ENCODE measurements at places on chromosomes 4 and X.

DNA sequence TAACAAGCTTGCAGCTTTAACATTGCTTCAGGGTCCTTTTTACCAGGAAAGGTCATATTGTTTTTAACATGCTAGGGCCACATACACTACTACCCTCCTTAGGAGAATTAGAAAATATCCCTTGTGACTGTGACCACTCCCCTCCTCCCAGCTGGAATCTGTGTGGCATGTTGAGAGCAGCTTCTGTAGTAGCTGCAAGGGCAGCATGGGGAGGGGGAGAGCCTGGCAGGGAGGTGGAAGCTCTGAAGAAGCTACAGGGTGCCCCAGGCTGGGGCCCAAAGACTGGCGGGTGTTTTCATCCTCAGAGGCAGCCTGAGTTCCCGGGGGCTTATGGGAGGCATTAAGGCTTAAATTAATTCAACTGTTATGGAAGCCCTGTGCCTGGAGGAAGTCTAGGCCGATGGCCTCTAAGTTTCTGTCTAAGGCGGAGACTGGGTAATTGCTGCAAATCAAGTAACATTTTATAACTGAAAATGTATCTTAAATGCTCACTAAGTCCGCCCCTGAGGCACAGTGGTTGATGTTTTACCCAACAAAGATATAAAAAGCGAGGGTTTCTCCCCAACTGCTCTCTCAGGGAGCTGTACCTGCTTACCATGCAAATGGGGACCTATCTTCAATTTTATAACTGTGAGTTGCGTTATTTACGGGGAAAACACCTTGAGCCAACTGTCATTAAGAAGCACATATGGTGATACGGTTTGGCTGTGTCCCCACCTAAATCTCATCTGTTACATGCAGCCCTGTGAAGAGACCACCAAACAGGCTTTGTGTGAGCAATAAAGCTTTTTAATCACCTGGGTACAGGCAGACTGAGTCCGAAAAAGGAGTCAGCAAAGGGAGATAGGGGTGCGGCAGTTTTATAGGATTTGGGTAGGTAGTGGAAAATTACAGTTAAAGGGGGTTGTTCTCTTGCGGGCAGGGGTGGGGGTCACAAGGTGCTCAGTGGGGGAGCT, 37.4 kb upstream of the STS start:
- no peak for DNase-seq

GRCh38 chr4:61299316-61299715, 99.2 kb downstream of the ADGRL3 start:
- no peak for DNase-seq

DNA sequence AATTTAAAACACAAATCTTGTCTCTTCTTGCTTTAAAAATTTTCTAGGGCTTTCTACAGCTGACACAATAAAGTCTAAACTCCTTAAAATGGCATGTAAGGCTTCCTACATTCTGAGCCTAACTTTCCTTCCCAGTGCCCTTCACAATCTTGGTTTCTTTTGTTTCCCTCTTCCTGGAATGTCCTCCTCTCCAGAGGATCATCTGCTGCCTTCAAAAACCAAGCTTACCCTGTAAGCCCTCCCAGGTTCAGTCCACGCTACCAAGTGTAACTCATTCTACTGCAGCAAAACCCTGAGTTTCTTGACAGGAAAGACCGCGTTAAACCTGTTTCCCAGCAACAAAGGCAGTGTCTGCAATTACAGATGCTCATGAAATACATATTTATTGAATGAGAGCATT, 91.3 kb downstream of the SHISA3 start:
- DNase-seq: no peak

GRCh38 chr4:178632415-178632814, 1190.2 kb upstream of the AGA start:
- no peak for DNase-seq

DNA sequence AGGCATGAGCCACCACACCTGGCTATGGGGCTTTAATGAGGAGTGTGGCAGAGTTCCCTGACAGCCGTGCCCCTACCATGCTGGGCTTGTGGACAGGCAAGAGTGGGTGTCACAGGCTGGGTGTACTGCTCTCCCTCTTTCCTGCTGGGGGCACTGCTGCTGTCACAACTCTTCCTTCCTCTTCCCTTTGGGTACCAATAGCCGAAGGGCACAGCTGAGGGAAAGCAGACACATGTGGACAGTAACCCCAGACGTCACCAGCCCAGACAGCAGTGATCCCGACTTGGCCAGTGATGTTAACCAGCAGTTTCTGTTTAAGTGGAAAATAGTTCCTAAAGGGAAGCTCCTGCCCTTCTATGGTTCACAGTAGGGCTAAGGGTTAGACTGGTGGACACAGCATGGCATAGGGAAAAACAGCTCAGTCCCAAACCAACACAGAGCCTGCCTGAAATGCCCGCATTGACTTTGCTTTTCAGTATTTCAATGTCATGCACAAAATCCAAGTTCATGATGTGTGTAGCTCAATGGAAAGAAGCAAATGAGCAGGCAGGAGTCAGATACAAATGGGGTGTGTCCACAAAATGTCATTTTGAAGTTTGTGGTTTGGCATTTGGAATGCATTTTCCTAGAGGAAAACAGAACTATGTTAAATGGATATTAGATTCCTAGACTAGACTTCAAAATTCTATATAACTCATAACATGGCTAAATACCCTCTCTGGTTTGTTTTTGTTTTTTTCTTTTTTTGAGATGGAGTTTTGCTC, 24.9 kb upstream of the DDX3X start:
- DNase-seq: no peak

- no peak for DNase-seq
These were observed 10.0 kb upstream of the HS3ST1 start for GRCh38 chr4:11438647-11439046.

DNA sequence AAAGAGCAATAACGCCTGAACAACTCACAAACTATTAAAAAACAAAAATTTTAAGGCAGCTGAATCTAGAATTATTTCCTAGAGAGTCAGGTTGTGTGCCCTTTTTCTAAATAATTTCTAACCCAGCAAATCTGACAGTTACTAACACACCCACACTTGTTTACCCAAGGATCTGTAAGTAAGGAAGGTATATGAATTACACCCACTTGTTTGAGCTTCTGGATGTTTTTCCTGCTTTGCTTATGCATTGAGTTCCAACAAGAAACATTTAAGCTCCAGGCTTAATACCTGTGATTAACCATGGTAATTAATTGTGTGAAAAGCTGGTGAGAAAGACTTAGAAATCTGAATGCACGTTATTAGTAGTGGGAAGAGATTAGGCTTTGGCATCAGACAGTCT, 1.5 kb downstream of the NIPAL1 start:
- no peak for DNase-seq

DNA sequence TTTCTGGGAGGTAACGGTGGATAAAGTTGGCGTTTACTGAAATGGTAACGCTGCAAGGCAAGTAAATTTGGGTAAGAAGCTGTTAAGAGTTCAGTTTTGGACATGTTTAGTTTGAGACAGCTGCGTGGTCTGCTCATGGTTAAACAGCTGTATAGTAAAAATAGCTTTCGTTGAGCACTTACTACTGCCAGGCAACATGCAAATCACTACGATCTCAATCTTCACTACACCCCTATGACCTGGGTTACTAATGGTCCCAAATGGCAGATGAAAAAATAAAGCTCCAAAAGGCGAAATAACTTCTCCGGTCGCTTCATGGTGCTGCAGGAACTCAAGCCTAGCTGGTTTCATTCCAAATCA, 22.2 kb downstream of the FABP2 start:
- peak; percentile 56 for DNase-seq

- DNase-seq: peak; percentile 84
These were observed 3.1 kb upstream of the TSPAN5 start for GRCh38 chr4:98661371-98662054.

DNA sequence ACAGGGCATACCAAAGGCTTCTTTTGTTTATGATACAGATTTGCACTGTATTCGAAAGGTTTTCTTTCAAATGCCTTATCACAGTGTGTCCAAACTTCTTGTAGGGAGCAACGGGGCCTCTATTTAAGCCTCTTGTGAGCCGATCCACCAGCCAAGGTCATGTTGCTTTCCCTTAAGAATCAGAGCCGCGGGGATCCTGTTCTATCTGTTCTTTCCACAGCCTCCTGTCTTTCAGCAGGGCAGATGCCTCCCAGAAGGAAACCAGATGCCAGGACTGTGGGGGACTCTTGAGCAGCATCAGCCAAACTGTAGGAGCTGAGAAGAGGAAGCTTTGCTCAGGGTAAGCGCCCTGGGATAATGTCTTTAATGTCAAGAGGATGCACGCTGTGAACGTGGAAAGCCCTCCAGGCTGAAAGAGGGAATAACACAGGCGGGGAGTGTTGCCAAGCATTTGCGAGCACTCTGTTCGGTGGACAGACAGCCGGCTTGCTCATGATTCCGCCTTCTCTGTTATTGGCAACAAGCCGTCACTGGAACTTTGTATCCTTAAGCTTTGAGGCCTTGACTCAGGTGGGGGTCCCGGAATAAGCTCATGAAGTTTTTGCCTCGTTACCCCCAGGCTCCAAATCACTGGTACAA, 279.8 kb upstream of the FRG1 start:
- no peak for DNase-seq

GRCh38 chrX:38891641-38892413, 90.6 kb downstream of the MID1IP1 start:
- no peak for DNase-seq

DNA sequence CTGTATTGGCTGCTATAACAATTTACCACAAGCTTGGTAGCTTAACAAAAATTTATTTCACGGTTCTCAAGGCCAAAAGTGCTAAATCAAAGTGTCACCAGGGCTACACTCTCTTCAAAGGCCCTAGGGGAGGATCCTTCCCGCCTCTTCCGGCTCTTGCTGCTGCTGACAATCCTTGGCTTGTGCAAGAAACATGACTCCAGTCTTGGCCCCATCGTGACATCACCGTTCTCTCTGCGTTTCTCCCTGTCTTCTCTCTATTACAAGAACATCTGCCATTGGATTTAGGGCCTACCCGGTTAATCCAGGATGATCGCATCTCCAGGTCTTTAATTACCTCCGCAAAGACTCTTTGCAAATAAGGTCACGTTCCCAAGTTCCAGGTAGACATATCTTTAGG, 10.4 kb upstream of the CLCN4 start:
- no peak for DNase-seq

DNA sequence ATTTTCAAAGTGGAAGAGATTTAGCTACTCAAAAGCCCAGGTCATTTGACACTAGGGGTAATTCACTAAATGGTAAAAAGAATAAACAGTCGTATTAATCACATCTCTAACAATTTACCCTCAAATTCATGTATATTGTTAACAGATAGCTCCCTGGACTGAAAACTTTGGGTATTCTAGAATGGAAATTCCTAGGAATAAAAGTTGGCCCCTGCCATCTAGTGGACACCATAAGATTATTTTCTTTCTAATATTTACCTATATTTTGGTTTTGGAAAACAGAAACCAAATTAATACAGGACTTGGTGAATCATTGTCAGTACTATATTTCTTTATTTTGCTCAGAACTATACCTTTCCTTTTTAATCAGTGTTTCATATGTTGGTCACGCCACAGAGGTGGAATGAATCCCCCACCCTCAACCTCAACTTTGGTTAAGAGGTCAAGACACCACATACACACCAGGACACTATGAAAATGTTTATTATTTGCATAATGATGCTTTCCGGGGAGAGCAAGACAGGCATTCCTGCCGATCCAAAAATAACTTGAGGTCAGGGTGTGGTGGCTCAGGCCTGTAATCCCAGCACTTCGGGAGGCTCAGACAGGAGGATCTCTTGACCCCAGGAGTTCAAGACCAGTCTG, 96.2 kb upstream of the APOOL start:
- DNase-seq: no peak

DNA sequence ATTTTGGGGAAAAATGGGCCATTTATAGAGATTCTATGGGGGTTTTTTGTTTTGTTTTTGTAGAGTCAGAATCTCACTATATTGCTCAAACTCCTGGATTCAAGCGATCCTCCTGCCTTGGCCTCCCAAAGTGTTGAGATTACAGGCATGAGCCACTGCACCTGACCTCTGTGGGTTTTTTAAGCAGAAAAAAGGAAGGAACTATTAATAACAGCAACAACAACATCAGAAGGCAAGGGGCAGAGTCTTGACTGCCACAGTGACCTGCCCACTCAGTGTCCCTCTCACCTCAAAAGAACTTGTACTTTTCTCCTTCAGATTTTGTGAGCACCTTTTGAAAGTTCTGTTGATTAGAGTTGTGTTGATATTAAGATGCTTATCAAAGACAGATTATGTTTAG, 48.1 kb downstream of the FNIP2 start:
- no peak for DNase-seq

Measured in hematopoietic multipotent progenitor cell treated with erythropoietin and hydrocortisone succinate and interleukin-3 and kit ligand, for 17 days (in vitro differentiated cells).